ENCODE measurements at places on chromosomes 7 and 10. TPM values are rescaled to one million over a fixed set of nuclear protein-coding genes. Genes with fewer than 3 reads are reported as not detected.

DNA sequence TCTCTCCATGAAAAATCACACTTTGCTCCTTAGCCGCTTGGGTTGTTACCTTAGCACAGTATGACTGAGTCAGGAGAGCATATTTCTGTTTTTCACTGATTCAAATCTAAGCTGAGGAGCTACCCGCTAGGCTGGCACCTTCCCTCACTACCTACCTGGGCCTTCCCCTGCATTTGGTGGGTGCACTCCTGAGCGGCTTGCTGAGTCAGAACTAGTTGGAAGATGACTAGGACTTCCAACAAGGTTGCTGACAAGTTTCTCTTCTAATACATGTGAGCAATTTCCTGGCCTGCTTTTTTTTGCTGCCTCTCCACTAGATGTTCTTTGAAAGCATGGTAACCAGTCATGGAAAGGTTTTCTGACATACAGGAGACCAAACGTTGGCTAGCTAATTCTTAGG, 43.8 kb upstream of the SEC61G start:
- no peaks in the 10 kb centered on the region for H3K27me3 ChIP-seq
- no peak overlapping the region for H3K27ac ChIP-seq
- no peak overlapping the region for H3K4me3 ChIP-seq
- H3K4me1 ChIP-seq, result no peaks in the 10 kb centered on the region

DNA sequence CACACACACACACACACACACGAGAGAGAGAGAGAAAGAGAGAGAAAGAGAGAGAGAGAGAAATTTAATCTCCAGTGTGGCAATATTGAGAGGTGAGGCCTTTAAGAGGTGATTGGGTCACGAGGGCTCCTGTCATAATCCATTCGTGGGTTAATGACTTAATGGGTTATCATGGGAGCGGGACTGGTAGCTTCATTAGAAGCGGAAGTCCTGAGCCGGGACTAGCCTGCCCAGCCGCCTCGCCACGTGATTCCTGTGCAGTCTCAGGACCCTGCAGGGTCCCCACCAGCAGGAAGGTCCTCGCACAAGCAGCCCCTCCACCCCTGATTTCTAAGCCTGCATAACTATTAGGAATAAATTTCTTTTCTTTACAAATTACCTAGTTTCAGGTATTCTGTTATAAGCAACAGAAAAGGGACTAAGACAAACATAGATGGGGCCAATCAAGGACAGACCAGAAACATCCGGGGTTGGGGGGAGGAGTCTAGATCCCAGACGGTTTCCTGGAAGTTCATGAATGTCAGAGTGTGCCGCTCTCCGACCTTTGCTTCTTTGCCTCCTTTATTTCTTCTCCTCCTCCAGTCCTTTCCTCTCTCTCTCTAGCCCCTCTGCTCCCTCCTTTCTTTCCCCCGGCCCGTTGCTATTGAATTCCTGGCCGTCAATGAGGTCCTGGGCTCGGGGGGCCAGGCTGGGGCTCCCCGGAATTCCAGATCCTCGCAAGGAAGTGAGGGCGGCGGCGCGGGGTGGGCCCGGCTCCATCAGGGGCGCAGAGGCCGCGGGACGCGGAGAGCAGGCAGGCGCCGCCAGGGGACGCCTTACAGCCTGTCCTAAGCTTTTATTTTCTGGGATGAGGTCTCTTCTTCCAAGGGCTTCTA, 146.8 kb downstream of the CYP26A1 start:
- H3K4me1 ChIP-seq, result no peaks in the 10 kb centered on the region
- H3K4me3 ChIP-seq, result no peak overlapping the region
- H3K27ac ChIP-seq, result no peak overlapping the region

DNA sequence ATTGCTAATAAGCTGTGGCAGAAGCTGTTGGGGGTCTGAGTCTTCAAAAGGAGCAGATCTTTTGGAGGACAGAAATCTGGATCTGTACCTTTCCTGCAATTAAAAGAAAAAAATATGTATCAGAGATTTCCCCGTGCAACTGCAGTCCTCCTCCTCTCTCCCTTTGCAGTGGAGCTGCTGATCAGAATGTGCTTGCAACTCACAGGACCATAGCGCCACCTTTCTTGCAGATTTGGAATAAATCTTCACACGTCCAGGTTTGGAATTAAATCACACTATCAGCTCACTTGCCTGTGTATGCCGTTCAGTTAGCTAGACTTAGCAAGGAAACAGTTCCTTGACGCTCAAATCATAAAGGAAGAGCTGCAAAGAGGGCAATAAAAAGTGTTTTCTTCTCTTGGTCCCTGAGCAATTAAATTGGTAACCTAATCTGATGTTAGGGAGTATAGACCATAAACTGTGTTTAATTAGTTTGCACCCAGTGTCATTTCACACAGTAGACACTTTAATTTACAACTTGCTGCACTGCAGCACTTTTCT, 77.4 kb downstream of the PON1 start:
- H3K36me3 ChIP-seq, result no peaks in the 10 kb centered on the region
- H3K27me3 ChIP-seq, result no peaks in the 10 kb centered on the region
- DNase-seq, result peak; percentile 83
- H3K27ac ChIP-seq, result no peak overlapping the region
- no peaks in the 10 kb centered on the region for H3K4me1 ChIP-seq

DNA sequence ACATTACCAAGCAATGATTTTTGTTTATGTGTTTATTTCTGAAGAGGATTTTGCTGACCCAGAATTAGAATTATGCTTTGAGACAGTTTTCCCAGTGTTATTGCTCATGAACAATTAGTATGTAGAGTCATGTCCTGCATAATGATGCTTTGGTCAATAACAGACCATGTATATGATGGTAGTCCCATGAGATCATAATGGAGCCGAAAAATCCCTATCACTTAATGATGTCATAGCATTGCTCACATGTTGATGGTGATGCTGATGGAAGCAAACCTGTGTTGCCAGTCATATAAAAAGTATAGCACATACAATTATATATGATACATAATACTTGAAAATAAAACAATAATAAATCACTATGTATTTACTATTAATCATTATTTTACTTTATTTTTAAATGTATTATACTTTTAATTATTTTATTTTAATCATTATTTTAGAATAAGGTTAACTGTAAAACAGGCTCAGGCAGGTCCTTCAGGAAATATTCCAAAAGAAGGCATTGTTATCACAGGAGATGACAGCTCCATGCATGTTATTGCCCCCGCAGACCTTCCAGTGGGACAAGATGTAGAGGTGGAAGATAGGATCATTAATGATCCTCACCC, 33.5 kb downstream of the AHR start:
- H3K27ac ChIP-seq, result no peak overlapping the region
- no peak for DNase-seq
- no peaks in the 10 kb centered on the region for H3K27me3 ChIP-seq
- no peak overlapping the region for H3K4me3 ChIP-seq
- H3K4me1 ChIP-seq, result no peaks in the 10 kb centered on the region
- peaks cover 19% of the 10 kb centered on the region for H3K36me3 ChIP-seq

DNA sequence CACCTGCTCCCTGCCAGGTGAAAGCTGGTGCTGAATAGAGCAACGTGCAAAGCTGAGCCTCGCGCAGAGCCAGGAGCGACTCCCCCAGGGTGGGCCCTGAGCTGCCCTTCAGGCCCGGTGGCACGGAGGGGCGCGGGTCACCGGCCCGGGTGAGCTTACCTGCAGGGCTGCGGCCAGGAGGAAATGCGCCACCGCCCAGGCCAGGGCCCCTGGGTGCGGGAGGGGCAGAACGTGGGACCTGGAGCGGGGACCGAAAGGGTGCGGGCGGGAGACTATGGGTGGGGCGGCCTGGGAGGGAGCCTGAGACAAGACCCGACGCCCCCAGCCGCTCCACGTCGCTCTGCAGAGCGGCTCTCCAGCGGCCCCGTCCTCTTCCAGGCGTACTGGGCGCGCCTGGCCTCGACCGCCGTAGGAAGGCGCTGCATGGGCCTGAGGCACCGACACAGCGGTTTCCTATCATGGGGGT, 122.1 kb downstream of the BTAF1 start:
- H3K27me3 ChIP-seq, result no peaks in the 10 kb centered on the region
- no peak overlapping the region for H3K27ac ChIP-seq
- H3K4me3 ChIP-seq, result no peak overlapping the region
- peaks cover 4% of the 10 kb centered on the region for H3K36me3 ChIP-seq
- peak; percentile 16 for DNase-seq

DNA sequence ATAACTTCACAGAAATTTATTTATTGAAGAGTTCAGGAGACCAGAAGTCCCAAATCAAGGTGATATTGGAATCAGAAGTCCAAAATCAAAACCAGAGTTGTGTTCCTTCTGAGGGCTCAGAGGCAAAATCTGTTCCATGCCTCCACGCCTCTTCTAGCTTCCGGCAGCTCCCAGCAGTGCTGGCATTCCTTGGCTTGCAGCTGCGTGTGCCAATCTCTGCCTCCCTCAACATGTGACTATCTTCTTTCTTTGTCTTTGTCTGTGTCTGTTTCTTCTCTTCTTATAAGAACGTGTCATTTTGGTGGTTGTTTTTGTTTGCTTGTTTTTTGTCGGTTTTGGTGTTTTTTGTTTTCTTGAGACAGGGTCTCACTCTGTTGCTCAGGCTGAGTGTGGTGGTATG, 116.1 kb downstream of the APBB1IP start:
- no peaks in the 10 kb centered on the region for H3K4me1 ChIP-seq
- H3K27ac ChIP-seq, result no peak overlapping the region
- H3K36me3 ChIP-seq, result no peaks in the 10 kb centered on the region
- no peak for DNase-seq
- H3K4me3 ChIP-seq, result no peak overlapping the region

- no peaks in the 10 kb centered on the region for H3K27me3 ChIP-seq
- H3K36me3 ChIP-seq, result no peaks in the 10 kb centered on the region
- DNase-seq, result peak; percentile 73
- H3K27ac ChIP-seq, result no peak overlapping the region
- no peak overlapping the region for H3K4me3 ChIP-seq
- no peaks in the 10 kb centered on the region for H3K4me1 ChIP-seq
Observed at GRCh38 chr10:131803860-131804425, 96.9 kb upstream of the PPP2R2D start.

DNA sequence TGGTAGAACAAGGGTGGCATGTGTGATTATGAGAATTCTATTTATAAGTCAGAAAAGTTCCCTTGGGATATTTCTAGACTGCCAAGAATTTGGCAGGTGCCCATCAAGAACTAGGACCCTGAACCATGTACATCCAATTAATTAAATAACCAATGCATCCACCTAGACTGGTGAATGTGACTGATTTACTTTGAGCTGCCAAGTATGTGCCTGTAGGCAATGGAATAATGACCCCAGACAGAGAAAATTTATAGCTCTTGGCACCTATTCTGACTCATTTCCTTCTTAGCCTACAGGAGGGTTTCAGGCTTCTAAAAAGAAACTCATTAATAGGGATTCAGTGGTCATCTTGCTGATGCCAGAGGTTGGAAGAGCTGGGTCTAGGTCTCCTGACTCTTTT, 54.9 kb downstream of the KCNH2 start:
- no peak overlapping the region for H3K4me3 ChIP-seq
- no peak for DNase-seq
- H3K36me3 ChIP-seq, result no peaks in the 10 kb centered on the region
- H3K27me3 ChIP-seq, result no peaks in the 10 kb centered on the region
- H3K27ac ChIP-seq, result no peak overlapping the region
- no peaks in the 10 kb centered on the region for H3K4me1 ChIP-seq

DNA sequence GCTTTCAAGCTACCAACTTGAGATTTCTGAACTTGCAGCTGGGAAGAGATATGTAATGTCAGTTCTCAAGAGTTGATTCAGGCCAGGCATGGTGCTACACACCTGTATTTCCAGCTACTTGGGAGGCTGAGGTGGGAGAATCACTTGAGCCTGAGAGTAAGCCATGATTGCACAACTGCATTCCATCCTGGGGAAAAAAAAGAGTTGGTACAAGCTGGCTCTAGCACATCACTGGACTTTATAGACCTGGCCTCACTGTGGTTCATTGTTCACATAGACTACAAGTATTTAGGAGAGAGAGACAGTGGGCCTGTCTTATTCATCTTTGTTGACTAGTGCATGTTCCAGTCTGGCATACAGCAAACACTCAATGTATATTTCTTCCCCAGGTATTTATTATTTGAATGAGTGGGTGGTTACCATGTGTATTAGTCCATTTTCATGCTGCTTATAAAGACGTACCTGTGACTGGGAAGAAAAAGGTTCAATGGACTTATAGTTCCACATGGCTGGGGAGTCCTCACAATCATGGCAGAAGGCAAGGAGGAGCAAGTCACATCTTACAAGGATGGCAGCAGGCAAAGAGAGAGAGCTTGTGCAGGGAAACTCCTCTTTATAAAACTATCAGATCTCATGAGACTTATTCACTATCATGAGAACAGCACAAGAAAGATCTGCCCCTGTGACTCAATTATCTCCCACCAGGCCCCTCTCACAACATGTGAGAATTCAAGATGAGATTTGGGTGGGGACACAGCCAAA, 176.5 kb downstream of the PFKFB3 start:
- no peaks in the 10 kb centered on the region for H3K27me3 ChIP-seq
- no peak for DNase-seq
- H3K36me3 ChIP-seq, result no peaks in the 10 kb centered on the region
- H3K4me3 ChIP-seq, result no peak overlapping the region
- peaks cover 3% of the 10 kb centered on the region for H3K4me1 ChIP-seq

DNA sequence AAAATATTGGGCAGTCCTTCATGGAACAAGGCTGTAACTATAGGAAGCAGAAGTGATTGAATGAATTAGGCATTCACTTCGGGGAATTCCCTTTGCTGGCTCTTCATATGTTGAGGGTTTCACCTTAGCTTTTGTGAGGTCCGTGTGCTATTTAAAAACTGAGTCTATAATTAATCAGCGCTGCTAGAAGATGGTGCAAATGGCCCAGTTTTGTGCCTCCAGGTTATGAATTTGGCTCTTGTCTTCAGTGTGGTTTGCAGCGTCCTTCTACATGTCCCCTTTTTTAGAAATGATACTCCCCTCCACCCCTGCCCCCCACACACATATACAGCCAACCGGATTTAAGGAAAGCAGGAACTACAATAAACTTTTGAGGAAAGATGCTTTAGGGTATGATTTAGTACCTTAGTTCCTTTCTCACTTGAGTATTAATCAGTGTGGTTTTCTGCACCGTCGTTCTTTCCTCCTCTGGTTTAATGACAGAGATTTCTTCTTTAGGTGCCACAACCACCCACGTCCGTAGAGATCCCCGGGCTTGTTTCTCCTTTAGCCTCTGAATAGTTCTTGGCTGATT, 110.6 kb upstream of the SAMD8 start:
- H3K4me3 ChIP-seq, result no peak overlapping the region
- peaks cover 5% of the 10 kb centered on the region for H3K36me3 ChIP-seq
- H3K27me3 ChIP-seq, result no peaks in the 10 kb centered on the region
- H3K4me1 ChIP-seq, result no peaks in the 10 kb centered on the region
- H3K27ac ChIP-seq, result no peak overlapping the region

- H3K27me3 ChIP-seq, result no peaks in the 10 kb centered on the region
- peak overlapping the region; percentile 46 for H3K27ac ChIP-seq
- no peaks in the 10 kb centered on the region for H3K36me3 ChIP-seq
Observed at GRCh38 chr10:104274762-104275721, 6.1 kb downstream of the GSTO2 start.

ELFN1 gene
- 3.5 TPM for polyA plus RNA-seq

EBLN1 gene
- not detected for polyA plus RNA-seq

TTYH3 gene
- polyA plus RNA-seq, result 22.5 TPM

DLX6 gene
- polyA plus RNA-seq, result not detected

NME8 gene
- polyA plus RNA-seq, result 1.2 TPM

GNGT1 gene
- polyA plus RNA-seq, result not detected

GOLGA7B gene
- not detected for polyA plus RNA-seq
